Epithelial cell of esophagus (primary cell): ENCODE measurements at places on chromosomes 5 and 9.

GRCh38 chr5:11683666-11684065 is 220.6 kb downstream of the CTNND2 start:
- no peak for DNase-seq

- no peak for DNase-seq
Observed at GRCh38 chr9:115601434-115601833, 483.5 kb upstream of the TNC start.

GRCh38 chr5:101390151-101390908 is 487.2 kb upstream of the ST8SIA4 start:
- peak; percentile 59 for DNase-seq

- no peak for DNase-seq
Observed at GRCh38 chr5:153437251-153437650, 53.2 kb upstream of the GRIA1 start.

- no peak for DNase-seq
Observed at GRCh38 chr9:15724016-15724415, 171.2 kb downstream of the CCDC171 start.

GRCh38 chr9:14029806-14030374 is 284.1 kb downstream of the NFIB start:
- DNase-seq: no peak

DNA sequence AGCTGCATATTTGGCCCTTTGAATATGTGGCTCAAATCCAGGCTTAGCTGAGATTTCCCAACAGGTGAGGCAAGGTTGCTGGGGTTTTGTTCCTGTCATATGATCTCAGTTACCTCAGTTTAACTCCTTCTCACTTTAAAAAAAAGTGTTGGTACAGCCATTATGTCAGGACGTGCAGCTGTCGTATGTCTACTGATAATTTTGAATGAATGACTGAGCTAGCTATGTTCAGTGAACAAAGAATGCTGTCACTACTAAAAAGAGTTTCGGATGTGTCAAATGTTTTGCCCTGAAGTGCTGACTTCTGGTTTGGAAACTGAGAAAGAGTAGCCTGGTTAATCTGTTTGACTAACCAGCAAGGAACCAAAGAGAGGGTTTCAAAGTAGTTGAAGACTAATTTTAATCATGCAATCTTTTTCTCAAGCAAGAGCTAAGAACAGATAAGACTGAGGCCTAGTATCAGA is 106.3 kb upstream of the NR3C1 start:
- DNase-seq: peak; percentile 20

GRCh38 chr5:117473165-117473564 is 898.5 kb upstream of the SEMA6A start:
- DNase-seq: no peak

GRCh38 chr5:143354025-143354424 is 49.5 kb downstream of the NR3C1 start:
- DNase-seq: no peak

DNA sequence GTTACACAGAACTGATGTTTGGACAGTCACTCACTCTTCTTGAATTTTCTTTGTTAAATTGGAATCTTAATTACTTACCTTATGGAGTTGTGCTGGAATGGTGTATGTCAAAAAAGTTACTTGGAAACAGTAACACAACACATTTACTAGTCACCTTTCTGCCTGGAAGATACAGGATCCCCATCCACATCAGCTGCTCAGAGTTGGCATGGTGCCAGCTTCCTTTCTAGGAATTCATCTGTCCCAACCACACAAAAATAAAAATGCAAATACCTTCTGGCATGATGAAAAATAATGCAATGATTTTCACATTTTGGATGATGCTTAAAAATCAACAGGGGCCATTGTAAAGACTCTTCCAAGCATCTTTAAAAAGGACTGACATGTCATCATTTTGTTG is 341.5 kb downstream of the TMEM38B start:
- no peak for DNase-seq

DNA sequence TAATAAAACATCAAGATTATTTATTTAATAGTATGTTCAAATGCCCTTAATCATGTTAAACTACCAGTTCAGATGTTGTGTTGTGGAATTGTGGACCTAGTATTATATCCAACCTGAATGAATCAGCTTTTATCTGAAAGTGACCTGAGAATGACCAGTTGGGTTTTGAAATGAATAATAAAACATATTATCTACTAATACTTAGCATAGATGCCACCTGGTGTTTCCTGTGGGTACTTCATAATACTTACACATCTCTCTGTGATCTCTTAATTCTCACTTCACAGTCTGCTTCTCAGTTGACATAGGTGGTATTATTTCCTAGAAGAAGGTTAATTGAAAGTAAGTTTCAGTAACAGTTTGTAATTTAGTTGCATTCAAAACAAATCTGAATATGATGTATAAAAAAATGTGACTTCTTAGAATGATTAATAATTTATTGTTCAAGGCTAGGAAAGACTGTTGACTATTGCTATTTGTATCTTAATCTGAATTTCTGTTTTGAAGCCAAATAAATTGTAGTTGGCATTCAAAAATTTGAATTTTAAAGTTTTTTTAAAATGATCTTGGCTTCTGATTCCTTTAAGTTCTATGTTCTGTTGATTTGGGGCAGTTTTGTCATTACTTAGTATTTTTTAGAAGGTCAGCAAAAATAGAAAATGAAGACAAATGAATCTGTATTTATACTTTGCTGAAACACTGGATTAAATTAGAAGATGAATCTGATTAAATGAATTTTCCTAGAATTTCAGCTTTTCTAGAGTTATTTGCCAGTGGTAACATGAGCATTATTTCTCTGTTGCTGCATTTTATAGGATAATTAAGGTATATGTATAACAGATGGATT is 48.2 kb downstream of the KIF2A start:
- DNase-seq: peak; percentile 60

DNA sequence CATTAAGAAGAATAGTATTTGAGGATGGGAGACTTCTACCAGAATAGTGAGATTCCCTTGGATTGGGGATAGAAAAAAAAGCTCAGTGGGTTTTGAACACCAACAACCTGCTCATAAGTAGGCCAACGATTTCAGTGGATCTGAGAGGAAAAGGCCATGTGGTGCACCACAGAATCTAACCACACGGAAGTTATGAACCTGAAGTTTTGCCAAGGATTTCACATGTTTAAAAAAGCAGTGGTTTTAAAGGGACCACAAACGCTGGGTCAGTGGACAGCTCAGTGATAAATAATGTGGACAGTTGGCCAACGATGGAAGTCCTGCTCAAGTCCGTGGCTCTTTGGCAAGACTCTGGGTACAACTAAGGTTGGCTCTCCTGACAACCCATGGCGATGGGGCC is 107.2 kb upstream of the TXNDC8 start:
- DNase-seq: no peak

- DNase-seq: peak; percentile 27
Observed at GRCh38 chr5:10301266-10301665, 6.4 kb downstream of the CMBL start.

DNA sequence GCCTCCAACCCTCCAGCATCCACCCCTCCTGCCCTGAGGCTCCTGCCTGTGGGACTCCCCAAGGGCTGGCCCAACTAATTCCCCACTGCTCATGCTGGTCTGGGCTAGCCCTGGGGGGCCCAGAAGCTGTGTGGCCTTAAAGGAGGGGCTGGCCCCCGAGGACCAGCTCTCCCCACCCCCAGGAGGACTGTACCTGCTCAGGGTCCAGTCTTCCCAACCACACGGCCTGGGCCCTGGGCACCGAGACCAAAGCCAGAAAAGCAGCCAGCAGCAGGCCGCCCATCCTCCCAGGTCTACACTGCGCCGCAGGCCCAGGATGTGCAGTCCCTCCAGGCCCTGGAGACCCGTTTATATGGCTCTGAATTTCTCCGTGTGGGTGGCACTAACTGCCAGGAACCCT is at the start of gene LCN6:
Gene LCN6, minus strand, starts transcription at position 325 of the 400 bp plus-strand sequence. Its CDS starts 42 bp downstream, at position 283.
- no peak for DNase-seq

DNA sequence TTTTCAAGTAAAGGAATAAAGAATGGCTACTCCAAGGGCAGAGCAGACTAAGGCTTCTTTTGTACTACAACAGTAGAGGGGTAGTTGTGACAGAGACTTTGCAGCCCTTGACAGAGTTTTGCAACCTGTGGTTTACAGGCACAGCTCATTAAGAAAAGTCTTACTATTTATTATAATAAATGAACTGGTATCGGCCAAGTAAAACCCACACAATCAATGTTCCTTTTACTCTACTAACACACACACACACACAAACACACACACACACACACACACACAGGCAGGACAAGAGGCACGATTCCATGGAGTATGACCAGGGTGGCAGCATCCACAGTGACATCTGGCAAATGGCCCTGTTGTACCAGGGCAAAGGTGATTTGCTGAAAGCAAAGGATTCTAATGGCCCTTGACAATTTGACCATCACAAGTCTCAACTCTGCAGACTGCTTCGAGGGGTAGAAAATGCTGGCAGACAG is 59.1 kb upstream of the GOLPH3 start:
- DNase-seq: no peak

- DNase-seq: peak; percentile 45
Observed at GRCh38 chr5:116521173-116521872, 53.3 kb downstream of the SEMA6A start.

DNA sequence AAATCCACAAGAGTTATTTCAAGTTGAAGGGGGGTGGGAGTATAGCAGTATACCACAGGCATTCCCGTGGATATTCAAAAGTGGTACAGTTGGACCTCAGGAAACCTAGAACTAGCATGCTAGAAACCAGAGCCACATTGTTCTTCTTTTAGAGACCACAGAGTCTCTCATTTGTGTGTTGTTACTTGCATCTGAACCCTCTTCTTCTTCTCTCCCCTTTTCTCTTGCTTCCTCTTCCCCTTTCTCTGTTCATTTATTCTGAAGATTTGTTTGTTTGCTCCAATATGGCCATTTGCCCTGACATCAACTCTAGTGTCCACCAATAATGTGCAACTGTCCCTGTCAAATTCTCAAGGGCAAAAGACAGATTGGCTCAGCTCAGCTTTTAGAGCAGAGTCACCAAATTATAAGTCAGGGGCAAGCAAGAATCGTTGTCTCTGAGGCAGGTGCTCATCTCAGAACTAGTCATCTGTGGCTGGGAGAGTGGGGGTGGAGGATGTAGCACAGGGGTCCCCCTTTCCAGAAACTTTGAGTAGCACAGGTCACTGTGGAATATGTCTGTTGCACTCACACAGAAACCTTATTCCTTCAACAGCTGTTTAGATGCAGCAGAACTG is 321.1 kb downstream of the ARRDC3 start:
- DNase-seq: no peak

DNA sequence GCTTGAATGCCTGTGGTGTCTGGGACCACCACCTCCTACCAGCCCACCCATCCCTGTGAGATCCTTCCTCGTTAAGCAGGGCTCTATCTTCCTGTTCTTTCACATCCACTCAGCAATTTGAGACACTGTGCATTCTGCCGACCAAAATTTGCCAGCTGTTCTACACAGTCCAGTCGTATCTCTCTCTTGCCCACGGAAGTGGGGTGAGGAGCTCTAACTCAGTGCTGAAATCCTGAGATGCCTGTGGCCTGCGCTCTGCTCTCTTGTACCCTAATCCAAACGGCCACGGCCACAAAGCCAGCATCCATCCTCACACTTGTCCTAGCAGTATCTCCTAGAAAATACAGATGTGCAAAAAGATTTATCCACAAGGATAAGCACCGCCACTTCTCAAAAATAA is 97.9 kb downstream of the MVB12B start:
- no peak for DNase-seq

DNA sequence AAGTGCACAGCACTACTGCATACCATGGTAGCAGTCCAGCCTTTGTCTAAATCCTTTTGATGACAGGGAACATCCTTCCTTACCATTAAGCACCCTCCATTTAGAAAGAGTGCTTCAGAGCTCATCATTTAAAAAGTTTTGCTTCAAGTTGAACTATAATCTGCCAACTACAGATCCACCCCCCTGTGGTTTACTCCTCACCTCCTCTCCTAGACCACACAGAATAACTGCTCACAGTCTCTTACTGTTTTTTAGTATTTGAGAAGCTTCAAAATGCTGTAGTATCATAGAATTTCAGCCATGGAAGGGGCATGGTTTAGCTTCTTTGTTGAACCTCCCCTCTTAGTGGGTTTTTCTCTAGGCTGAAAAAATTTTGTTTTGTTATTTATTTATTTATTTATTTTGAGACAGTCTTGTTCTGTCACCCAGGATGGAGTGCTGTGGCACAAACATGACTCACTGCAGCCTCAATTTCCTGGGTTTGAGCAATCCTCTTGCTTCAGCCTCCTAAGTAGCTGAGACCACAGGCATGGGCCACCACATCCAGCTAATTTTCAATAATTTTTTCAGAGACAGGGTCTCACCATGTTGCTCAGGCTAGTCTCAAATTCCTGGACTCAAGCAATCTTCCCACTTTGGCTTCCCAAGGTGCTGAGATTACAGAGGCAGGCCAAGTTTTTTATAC is 384.3 kb upstream of the RFX3 start:
- no peak for DNase-seq

GRCh38 chr9:37715991-37716505 is 37.6 kb upstream of the TRMT10B start:
- no peak for DNase-seq

DNA sequence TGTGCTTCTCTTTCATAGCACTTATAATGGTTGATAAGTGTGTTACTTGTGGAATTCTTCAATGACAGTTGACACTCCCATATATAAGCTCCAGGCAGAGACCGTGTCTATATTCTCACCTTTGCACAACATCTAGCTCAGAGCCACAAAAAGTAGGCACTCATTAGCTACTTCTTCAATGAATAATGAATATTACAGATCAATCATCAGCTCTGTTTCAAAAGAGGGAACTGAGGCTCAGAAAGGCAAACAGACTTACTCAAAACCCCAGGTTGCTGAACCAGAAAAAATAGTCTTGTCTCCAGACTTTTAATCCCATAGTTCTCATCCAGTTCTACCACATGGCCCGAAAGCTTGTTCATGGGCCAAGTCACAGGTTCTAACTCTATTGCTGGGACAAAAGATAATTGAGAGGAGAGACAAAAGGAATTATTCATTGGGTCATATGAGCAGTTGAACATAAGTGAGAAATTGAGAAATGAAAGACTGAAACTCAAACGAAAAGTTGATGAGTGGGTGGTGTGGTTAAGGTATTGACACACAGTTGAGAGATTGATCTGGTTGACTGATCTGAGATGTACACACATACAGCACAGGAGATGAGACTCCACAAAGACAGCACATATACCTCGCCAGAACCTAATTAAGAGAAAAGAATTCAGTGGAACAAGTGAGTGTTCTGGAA is 381.6 kb downstream of the EFNA5 start:
- peak; percentile 47 for DNase-seq

DNA sequence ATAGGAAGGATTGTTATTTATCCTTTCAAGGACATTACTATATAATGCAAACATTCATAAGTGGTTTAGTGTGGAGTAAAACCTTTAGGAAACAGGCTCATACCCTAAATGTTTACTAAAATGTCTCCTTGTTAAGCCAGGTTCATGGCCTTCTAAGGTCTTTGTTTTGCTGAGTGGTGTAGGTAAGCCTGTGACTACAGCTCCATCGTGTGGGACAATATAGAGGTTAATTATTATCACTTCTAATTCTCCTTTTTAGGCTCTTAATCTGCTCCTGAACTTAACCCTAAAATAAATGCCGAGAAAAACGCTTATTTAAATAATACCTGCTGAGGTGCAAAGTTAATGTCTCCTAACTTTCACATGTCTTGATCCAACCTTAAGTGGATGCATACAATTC is 43.8 kb downstream of the SPINK5 start:
- peak; percentile 61 for DNase-seq

GRCh38 chr9:36501727-36502126 is 71.0 kb upstream of the MELK start:
- no peak for DNase-seq
